PC-9 (cell line): ENCODE measurements at places on chromosomes 1 and 21. TPM values are rescaled to one million over a fixed set of nuclear protein-coding genes. Genes with fewer than 3 reads are reported as not detected.
A peak's percentile ranks its signal among the peaks of the same experiment; 100 is the strongest.

- H3K4me3 ChIP-seq: no peak overlapping the region
- DNase-seq: no peak
- peaks cover 15% of the 10 kb centered on the region for H3K4me1 ChIP-seq
- H3K27me3 ChIP-seq: no peaks in the 10 kb centered on the region
Measured at GRCh38 chr1:186497651-186498050, 36.7 kb upstream of the PDC start.

- H3K36me3 ChIP-seq: no peaks in the 10 kb centered on the region
- no peak overlapping the region for H3K27ac ChIP-seq
- no peaks in the 10 kb centered on the region for H3K4me1 ChIP-seq
- no peak overlapping the region for H3K4me3 ChIP-seq
Measured at GRCh38 chr1:172515436-172515835, 17.5 kb upstream of the SUCO start.

- no peaks in the 10 kb centered on the region for H3K36me3 ChIP-seq
- H3K27ac ChIP-seq: no peak overlapping the region
- H3K27me3 ChIP-seq: peaks cover 22% of the 10 kb centered on the region
Measured at GRCh38 chr1:161481624-161482392, 23.4 kb upstream of the FCGR2A start.

DNA sequence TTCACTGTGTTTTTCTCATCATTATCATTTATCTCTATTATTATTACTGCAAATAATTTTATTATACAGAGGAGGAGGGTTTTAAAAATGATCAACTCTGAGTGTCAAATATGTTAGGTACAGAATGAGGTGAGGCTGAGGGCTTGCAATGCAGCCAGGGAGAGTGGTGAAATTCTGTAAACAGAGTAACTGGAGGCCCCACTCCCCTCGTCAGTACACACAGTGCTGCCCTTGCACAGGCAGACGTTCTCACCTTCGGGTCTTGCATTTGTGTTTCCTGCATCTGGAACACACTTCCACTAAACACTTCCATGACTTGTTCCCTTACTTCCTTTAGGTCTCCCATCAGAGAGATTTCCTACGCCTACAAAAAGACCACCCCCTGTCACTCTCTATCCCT lies 24.3 kb upstream of the COA6 start:
- H3K27me3 ChIP-seq: no peaks in the 10 kb centered on the region
- no peaks in the 10 kb centered on the region for H3K36me3 ChIP-seq
- H3K27ac ChIP-seq: no peak overlapping the region

DNA sequence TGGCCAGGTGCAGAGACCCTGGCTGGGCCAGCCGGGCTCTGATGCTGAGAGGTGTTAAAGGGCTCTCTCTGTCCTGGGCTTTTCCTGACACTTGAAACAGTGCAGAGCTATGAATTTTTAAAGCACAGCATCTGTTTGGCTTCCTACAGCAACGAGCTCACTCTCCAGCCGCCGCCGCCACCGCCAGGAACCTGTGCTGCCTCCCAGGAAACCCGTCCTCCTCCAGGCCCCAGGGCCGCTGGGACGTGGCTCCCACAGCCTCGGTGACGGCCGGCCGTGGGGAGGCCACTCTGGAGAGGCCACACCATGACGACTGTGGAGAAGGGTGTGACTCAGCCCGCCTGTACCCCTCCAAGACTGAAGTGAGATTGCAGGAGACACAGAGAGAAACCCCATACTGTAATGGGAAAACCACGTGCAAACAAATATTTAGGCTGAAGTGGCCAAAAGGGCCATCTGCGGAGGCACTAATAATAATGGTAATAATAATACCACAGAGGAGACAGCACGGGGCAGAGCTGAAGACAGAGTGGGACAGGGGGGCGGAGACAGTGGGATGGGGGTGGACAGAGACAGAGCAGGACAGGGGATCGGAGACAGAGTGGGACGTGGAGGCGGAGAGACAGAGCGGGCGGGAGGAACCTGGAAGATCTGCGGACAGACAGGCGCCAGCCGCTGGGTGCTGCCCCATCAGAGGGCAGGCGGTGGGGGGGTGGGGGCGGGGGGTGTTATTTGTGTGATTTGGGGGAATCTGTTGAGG lies 139.2 kb downstream of the CASZ1 start:
- no peak overlapping the region for H3K4me3 ChIP-seq
- H3K27ac ChIP-seq: no peak overlapping the region
- no peaks in the 10 kb centered on the region for H3K4me1 ChIP-seq
- H3K36me3 ChIP-seq: no peaks in the 10 kb centered on the region
- H3K27me3 ChIP-seq: no peaks in the 10 kb centered on the region

- H3K27me3 ChIP-seq: peaks cover 44% of the 10 kb centered on the region
- H3K4me1 ChIP-seq: no peaks in the 10 kb centered on the region
- no peak overlapping the region for H3K4me3 ChIP-seq
- H3K27ac ChIP-seq: no peak overlapping the region
Measured at GRCh38 chr1:18564676-18565075, 66.0 kb upstream of the PAX7 start.

GRCh38 chr1:226763905-226764264 lies 24.8 kb upstream of the ITPKB start:
- no peaks in the 10 kb centered on the region for H3K36me3 ChIP-seq
- H3K27ac ChIP-seq: no peak overlapping the region
- no peaks in the 10 kb centered on the region for H3K27me3 ChIP-seq
- peak; percentile 44 for DNase-seq

- H3K4me1 ChIP-seq: peaks cover 21% of the 10 kb centered on the region
- no peaks in the 10 kb centered on the region for H3K36me3 ChIP-seq
- no peak for DNase-seq
- no peaks in the 10 kb centered on the region for H3K27me3 ChIP-seq
Measured at GRCh38 chr21:28640326-28640725, 352.4 kb downstream of the LTN1 start.

GRCh38 chr1:5961601-5962000 lies 30.6 kb downstream of the NPHP4 start:
- no peak overlapping the region for H3K4me3 ChIP-seq
- no peaks in the 10 kb centered on the region for H3K27me3 ChIP-seq
- H3K4me1 ChIP-seq: no peaks in the 10 kb centered on the region
- H3K27ac ChIP-seq: no peak overlapping the region
- DNase-seq: no peak

DNA sequence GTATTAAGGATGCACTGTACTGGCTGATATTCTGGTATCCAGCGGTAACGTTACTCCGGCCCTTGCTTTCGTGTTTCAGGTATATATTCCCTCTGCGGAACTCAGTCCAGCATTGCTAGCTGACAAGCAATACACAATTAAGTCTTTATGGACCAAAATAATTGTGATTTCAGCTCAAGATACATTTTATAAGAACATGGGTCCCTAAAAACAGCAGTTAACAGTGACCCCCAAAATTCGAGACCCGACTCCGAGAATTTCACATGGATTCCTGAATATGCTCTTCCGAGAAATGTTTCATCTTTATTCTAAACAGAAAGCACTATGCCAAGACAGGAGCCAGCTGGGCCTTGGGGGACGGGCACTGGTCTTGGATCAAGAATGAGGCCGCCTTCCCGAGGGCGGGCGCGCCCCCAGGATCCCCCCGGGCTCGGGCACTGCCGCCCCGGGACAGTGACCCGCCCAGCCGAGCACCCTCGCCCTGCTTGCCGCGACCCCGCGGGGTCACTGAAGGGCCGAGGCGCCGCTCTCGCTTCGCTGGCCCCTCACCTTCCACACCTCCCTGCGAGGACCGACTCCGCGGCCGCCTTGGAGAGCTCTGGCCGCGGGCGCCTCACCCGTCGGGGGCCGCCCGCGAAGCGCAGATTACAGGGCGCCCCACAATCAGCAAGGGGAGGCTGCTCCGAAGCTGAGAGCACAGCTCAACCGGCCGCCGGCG lies 610 bp downstream of the SCYL3 start:
- no peaks in the 10 kb centered on the region for H3K36me3 ChIP-seq
- no peak for DNase-seq
- peaks cover 33% of the 10 kb centered on the region for H3K4me1 ChIP-seq
- H3K4me3 ChIP-seq: peak overlapping the region; percentile 68

- no peaks in the 10 kb centered on the region for H3K4me1 ChIP-seq
- H3K27ac ChIP-seq: no peak overlapping the region
- no peaks in the 10 kb centered on the region for H3K36me3 ChIP-seq
- no peak for DNase-seq
- H3K27me3 ChIP-seq: 0 out of 2 replicates have a peak, but pooled peaks cover 6% of the 10 kb centered on the region
- H3K4me3 ChIP-seq: no peak overlapping the region
Measured at GRCh38 chr1:223083831-223084230, 59.2 kb downstream of the TLR5 start.

- no peaks in the 10 kb centered on the region for H3K36me3 ChIP-seq
- peaks cover 16% of the 10 kb centered on the region for H3K27me3 ChIP-seq
- no peak for DNase-seq
- H3K27ac ChIP-seq: no peak overlapping the region
Measured at GRCh38 chr1:29835406-29835805, 599.1 kb downstream of the PTPRU start.

DNA sequence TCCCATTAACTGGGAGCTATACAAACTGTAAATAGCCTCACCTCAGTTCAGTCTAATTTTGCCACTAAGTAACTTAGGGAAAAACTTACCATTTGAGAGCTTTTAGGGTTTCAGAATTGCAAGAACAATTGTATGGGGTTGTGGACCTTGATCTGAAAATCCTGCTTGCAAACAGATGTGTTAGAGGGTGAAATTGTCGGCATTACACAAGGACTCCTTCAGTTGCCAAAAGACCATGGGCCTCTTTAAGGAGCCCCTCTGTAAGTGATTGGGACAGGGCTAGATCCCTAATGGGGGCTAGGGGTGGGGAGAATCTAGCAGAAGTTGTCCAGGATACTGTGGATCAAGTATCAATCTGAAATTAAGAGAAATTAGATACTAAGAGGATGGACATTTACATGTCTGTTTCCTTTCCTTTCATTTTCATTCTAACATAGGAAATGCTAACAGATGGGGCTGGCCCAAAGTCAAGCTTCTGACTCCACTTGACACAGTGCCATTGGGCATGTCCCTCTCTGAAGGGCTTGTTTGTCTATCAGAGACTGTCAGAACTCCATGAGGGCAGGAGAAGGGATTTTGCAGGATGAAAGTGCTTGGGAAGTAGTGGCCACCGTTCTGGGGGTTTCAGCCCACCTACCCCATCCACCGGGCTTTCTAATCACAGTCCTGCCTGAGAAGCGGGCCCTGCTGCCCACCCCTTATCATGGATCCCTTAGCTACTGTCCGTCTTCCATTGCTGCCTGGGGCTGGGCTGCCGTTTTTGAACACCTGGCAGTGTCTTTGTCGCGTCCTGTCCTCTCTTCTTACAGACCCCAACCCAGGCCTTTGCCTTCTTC lies 54.7 kb downstream of the STUM start:
- no peak overlapping the region for H3K27ac ChIP-seq
- no peaks in the 10 kb centered on the region for H3K4me1 ChIP-seq
- no peak overlapping the region for H3K4me3 ChIP-seq
- no peaks in the 10 kb centered on the region for H3K36me3 ChIP-seq
- DNase-seq: no peak

DNA sequence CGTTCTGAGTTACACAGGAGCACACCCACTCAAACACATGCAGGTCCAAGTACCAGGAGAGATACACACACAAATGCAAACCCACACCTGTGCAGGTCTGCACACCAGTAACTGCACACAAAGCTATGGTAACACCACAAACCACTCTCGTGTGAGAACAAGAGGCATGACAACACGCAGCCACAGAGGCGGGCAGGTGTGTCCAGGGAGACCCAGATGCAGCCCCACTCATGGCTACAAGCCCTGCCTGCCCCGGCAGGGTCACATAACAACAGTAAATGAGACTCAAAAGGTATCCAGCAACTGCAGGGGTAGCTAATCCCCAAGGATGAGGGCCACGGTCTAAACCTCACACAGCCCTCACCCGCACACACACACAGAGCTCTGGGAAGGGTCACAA lies 48.1 kb downstream of the RAP1GAP start:
- no peaks in the 10 kb centered on the region for H3K27me3 ChIP-seq
- no peaks in the 10 kb centered on the region for H3K36me3 ChIP-seq
- no peak for DNase-seq
- H3K4me3 ChIP-seq: peak overlapping the region; percentile 58; the same call in 1 of the 2 replicates
- H3K27ac ChIP-seq: no peak overlapping the region

GRCh38 chr1:27154469-27154990 lies 395 bp downstream of the SLC9A1 start:
- 0 out of 2 replicates have a peak overlapping the region, but pooled peaks have one; percentile 34 for H3K27ac ChIP-seq
- no peak for DNase-seq
- H3K36me3 ChIP-seq: no peaks in the 10 kb centered on the region
- H3K27me3 ChIP-seq: no peaks in the 10 kb centered on the region
- H3K4me1 ChIP-seq: peaks cover 34% of the 10 kb centered on the region

GRCh38 chr1:47616036-47616435 lies 178.2 kb downstream of the FOXD2 start:
- H3K4me1 ChIP-seq: peaks cover 10% of the 10 kb centered on the region
- H3K4me3 ChIP-seq: no peak overlapping the region

GRCh38 chr1:212315184-212315583 lies 30.0 kb downstream of the PPP2R5A start:
- DNase-seq: no peak
- no peaks in the 10 kb centered on the region for H3K36me3 ChIP-seq
- H3K4me3 ChIP-seq: no peak overlapping the region
- no peaks in the 10 kb centered on the region for H3K4me1 ChIP-seq
- no peak overlapping the region for H3K27ac ChIP-seq
- no peaks in the 10 kb centered on the region for H3K27me3 ChIP-seq

DNA sequence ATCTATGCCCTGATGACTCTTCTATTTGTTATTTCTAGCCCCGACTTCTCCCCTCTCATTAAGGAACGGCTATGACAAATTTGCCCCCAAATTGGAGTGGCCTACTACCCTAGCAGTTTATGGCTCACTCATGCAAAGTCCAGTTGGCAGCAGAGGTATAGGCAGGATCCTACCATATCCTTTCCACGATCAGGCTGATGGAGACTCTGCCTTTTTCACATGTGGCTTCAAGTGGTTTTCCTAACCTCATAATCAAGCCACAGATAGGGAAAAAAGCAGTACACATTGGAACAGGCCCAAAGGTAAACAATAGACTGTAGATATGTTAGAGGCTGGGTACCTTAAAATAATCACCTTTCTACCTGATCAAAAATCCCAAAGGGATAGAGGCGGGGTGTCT lies 292.5 kb downstream of the NCAM2 start:
- no peaks in the 10 kb centered on the region for H3K27me3 ChIP-seq
- no peak for DNase-seq
- H3K4me3 ChIP-seq: no peak overlapping the region
- no peaks in the 10 kb centered on the region for H3K36me3 ChIP-seq
- H3K4me1 ChIP-seq: no peaks in the 10 kb centered on the region
- no peak overlapping the region for H3K27ac ChIP-seq

DNA sequence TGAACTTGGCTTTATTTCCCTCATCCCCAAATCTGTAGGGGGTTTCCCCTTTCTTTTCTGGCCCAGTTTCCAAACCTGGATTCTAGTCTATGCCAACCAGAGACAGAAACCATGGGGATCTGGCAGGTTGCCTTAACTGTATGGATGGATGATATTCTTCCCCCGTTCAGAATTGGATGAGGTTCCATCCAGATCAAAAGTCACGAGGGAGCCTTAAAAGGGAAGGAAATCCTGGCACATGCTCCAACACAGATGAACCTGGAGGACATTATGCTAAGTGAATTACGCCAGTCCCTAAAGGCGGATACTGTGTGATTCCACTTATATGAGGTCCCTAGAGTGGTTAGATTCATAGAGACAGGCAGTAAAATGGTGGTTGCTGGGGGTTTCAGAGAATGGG lies 124.4 kb downstream of the HUNK start:
- DNase-seq: no peak
- H3K4me3 ChIP-seq: no peak overlapping the region
- no peaks in the 10 kb centered on the region for H3K36me3 ChIP-seq

GRCh38 chr1:25021591-25022215 lies 91.6 kb upstream of the RUNX3 start:
- H3K27ac ChIP-seq: no peak overlapping the region
- no peak overlapping the region for H3K4me3 ChIP-seq
- no peaks in the 10 kb centered on the region for H3K27me3 ChIP-seq
- H3K36me3 ChIP-seq: no peaks in the 10 kb centered on the region
- H3K4me1 ChIP-seq: no peaks in the 10 kb centered on the region

The SYT11 gene
- 0.08 and 0.09 TPM in 2 replicates for total RNA-seq

The CTSS gene
- total RNA-seq: 6.3 and 7.2 TPM in 2 replicates
